Effector CD4-positive, alpha-beta T cell (primary cell): ENCODE measurements at places on chromosomes 4 and X.

GRCh38 chr4:82247171-82247570, 126.6 kb downstream of the HNRNPD start:
- no peak for DNase-seq

DNA sequence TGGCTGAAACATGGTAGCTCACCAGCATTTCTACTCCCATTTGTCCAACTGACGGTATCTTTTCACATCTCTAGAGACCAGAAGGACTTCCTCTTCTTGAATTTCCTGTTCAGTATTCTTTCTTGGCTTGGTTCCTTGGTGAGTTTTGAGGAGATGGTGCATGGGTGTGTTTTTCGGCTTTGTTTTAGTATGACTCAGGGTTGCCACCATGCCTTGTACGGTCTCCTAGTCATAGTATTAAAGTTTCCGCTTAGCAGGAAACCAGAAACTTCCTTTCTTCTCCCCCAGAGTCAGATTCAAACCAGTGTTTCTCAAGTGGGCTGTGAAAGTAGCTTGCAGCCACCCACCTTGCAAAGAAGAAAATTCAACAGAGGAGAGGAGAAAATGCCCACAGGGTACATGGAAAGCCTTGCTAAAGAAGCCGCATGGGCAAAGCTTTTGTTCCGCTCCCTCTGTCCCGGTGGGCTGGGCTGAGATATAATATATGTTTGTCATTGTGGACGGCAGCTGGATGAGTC, 5.7 kb downstream of the CD99 start:
- peak; percentile 47 for DNase-seq

GRCh38 chrX:10098270-10098713, 58.5 kb upstream of the CLCN4 start:
- DNase-seq = peak; percentile 23

- no peak for DNase-seq
Observed at GRCh38 chr4:9384126-9384525, 21.2 kb downstream of the USP17L30 start.

DNA sequence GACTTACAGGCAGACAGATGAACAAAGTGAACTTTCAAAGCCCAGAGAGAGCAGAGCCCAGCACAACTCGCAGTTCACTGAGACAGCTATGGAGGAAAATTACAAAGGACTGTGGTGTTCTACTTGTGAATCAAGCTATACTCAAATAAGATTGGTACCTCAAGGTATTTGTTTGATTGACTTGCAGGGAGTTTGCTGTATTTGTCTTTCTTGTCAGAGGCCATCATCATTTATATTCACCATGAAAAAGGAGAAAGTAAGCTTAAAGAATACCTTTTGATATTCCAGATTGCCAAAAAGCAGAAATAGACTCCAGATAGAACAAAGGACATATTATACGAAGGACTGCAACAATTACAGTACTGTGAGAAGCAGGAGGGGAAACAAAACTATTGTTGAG, 1047.9 kb downstream of the RPA4 start:
- DNase-seq = no peak
